ENCODE measurements at places on chromosomes 5 and 9. TPM values are rescaled to one million over a fixed set of nuclear protein-coding genes. Genes with fewer than 3 reads are reported as not detected.

Gene TAF1L
- 0.09 TPM for polyA plus RNA-seq

Gene PCDHGA11
- 14.9 TPM for polyA plus RNA-seq

Gene HMGCS1
- polyA plus RNA-seq, result 535 TPM

Gene OSMR
- polyA plus RNA-seq, result 6.0 TPM

Gene IFNA21
- not detected for polyA plus RNA-seq

Gene ARID3C
- polyA plus RNA-seq, result 0.66 TPM

Gene OTP
- 11.8 TPM for polyA plus RNA-seq

Gene QRFP
- polyA plus RNA-seq, result 0.51 TPM

Gene HSPA4
- 94.9 TPM for polyA plus RNA-seq

Gene RASGRF2
- polyA plus RNA-seq, result 12.1 TPM

Gene HMGCR
- 142 TPM for polyA plus RNA-seq

Gene FSD1L
- polyA plus RNA-seq, result 31.8 TPM

Gene GABRA6
- 0.48 TPM for polyA plus RNA-seq

Gene RAB3C
- 77.6 TPM for polyA plus RNA-seq

Gene HDAC3
- polyA plus RNA-seq, result 89.7 TPM

Gene BRD3OS
- polyA plus RNA-seq, result 48.5 TPM

Gene ACTBL2
- not detected for polyA plus RNA-seq

Gene HAPLN1
- polyA plus RNA-seq, result 7.4 TPM

Gene CCDC187
- polyA plus RNA-seq, result 0.05 TPM

Gene ABO
- 0.81 TPM for polyA plus RNA-seq

Gene IL7R
- 2.1 TPM for polyA plus RNA-seq

Gene GRIN1
- 193 TPM for polyA plus RNA-seq

Gene MVB12B
- polyA plus RNA-seq, result 84.2 TPM

Gene SLCO4C1
- polyA plus RNA-seq, result 0.38 TPM

Gene SLC45A2
- polyA plus RNA-seq, result 0.56 TPM

Gene PALM2AKAP2
- 7.4 TPM for polyA plus RNA-seq

Gene CTSV
- 3.2 TPM for polyA plus RNA-seq

Gene RNF224
- 1.3 TPM for polyA plus RNA-seq
